ENCODE measurements at places on chromosomes 4 and X.

GRCh38 chr4:160414496-160414895 lies 1311.6 kb downstream of the RAPGEF2 start:
- no peak for DNase-seq

GRCh38 chr4:146333187-146333894 lies 119.0 kb downstream of the REELD1 start:
- no peak for DNase-seq

DNA sequence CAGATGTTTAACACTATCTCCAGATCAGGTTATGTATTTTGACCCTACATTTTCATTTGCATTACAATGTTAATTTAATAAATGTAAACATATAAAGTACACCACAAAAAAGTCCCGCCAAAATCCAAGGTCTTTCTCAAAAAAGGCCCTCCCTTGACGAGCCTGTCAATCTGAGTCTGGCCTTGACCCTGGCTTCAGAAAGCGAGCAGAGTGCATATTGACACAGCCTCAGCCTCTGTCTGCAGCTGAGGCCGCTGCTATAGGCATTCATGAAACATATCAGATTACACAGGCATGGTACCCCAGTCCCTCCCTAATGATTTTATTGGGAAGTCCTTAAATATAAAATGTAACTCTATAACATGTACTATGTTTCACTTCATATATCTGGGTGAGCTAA lies 6.2 kb downstream of the MBNL3 start:
- no peak for DNase-seq

- DNase-seq = no peak
These were observed at the start of gene IRS4 for GRCh38 chrX:108736509-108737479. IRS4 (minus strand) TSS chrX:108736563.

DNA sequence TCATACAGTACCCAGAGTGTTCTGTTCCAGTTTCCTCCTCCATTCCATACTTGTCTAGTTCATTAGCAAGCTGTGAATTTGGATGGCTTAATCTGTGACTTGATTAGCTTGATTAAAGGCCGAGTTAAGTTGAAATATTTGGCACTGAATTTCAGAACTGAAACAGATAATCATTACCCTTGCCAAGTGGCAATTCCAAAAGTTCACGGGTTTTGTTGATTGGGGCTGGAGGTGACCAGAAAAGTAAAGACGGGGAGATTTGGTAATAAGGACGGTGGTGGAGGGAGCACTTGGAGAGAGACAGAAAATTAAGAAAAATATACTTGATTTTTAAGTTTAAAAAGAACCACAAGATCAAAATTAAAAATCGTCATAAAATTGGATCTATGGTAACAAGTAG lies 21.9 kb upstream of the KLHL2 start:
- no peak for DNase-seq

- no peak for DNase-seq
These were observed 467.6 kb upstream of the CNKSR2 start for GRCh38 chrX:20906571-20906970.
